ENCODE measurements at places on chromosomes 12 and 14.

- DNase-seq: no peak
These were observed 9.3 kb upstream of the HDAC7 start for GRCh38 chr12:47828976-47829482.

GRCh38 chr12:15322164-15323061, at the start of gene PTPRO:
PTPRO (plus strand) TSS chr12:15322508.
- no peak for DNase-seq

DNA sequence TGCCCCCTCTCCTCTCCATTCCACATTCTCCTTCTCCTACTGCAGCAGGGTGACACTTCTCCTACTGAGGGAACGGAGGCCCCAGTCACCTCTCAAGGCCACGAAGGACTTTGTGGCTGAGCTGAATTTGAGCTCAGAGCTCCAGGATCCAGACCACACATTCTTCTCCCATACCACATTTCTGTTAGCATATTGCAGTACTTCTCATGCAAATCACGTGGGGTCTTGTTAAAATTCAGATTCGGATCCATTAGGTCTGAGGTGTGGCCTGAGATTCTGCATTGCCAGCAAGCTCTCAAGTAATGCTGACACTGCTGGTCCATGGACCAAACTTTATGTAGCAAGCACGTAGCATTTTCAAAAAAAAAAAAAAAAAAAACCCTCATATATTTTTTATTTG, 9.6 kb upstream of the IFI27L2 start:
- no peak for DNase-seq

GRCh38 chr14:102588821-102589220, 3.6 kb upstream of the RCOR1 start:
- DNase-seq: no peak

- DNase-seq: no peak
These were observed 793.6 kb downstream of the GALC start for GRCh38 chr14:87199381-87199780.

DNA sequence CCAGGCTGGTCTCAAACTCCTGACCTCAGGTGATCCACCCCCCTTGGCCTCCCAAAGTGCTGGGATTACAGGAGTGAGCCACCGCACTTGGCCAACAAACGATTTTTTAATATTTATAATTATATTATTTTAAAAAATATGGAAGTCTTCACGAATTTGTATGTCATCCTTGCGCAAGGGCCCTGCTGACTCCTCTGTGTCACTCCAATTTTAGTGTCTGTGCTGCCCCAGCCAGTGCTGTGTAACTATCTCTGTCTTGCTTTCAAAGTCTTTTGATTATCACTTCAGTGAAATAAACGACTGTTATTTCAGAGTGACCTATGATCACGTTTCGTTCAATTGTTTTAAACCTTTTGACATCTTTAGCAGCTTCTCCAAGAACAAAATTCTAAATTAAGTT, 13.1 kb upstream of the MMP17 start:
- DNase-seq: no peak

DNA sequence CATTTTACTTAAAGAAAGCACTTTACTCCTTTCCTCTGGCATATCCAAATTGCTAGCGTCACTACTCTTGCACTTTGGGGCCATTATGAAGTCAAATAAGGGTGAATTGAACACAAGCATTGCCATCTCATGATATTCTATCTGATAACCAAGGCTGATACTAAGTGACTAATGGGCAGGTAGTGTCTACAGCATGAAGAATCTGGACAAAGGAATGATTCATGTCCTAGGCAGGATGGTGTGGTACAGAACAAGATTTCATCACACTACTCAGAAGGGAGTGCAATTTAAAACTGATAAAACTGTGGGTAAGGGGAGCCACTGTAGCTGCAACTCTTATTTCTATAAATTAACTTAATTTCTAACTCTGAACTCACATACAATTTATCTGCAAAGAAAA, 7.7 kb upstream of the SLC6A15 start:
- no peak for DNase-seq

DNA sequence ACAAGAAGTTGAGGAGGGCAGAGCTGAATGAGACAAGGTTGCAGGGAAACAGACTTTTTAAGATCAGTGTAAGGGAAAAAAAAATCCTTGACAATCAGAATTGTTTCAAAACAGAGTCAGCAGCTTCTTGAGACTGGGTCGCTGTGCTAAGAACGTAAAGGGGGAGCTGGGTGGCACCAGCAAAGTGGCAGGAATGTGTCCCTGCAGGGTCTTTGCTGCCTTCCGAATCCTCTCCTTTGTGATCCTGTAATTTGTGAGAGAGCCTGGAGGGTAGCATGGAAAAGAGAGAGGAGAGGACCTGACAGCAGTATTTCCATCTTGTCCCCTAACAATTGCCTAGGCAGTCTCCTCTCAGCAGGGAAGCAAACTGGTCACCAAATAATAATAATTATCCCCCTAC, 472.8 kb downstream of the RGS6 start:
- DNase-seq: no peak

- no peak for DNase-seq
These were observed 66.7 kb upstream of the RBM19 start for GRCh38 chr12:114032801-114033200.

DNA sequence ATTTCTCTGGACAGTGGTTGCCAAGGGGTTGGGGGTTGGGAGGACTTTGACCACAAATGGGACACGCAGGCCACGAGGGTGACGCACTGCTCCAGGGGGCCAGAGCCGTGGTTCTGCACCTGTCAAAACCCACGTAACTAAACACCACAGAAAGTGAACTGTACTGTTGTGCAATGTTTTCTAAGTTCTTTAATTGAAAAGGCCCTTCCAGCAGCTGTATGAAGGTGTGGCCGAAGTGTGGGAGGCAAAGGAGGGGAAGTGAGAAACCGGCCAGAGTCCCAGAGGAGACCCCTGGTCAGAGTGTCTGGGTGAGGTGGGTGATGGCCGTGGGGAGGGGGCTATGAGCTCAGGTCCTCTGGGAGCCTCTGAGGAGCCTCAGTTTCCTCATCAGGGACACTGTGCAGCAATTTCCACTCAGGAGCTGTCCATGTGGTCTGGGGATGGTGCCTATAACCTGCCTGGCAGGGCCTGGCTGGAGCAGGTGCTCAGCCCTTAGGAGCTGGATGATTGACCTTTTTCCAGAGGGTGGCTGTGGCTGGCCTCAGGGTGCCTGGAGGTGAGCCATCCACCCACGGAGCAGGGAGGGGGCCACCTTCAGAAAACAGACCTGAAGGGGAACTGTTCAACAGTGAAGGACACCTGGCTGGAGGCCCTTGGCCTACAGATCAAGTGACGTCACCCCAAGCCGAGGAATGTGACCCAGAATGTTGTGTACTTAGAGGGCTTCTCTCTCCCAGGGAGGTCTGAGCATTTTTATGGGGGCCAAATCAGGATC, 9.8 kb upstream of the BDKRB2 start:
- no peak for DNase-seq

Data from stromal cell of bone marrow (primary cell).